ENCODE measurements at places on chromosomes 1 and 21.

DNA sequence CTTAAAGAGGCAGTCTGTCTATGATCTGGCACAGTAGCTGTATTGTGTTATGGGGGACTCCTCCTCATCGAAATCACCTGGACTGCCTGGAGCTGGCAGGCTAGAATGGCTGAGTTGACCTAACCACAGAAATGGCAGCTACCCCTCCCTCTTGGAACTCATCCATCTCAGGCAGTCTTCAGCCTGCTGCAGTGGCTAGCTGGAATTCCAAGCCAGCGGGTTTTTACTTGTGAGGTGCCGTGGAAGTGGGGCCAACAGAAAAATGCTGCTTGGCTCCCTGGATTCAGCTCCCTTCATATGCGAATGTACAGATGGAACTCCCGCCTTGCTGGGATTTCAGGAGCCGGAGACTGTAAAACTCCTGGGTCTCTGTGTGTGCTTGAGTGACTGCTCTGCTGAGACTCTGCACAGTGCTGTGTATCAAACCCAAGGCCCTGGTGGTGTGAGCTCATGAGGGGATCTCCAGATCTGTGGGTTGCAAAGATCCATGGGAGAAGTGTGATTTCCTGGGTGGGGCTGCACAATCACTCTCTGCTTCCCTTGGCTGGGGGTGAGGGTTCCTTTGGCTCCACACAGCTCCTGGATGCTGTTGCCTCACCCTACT is 316.9 kb downstream of the CTH start:
- DNase-seq = no peak

DNA sequence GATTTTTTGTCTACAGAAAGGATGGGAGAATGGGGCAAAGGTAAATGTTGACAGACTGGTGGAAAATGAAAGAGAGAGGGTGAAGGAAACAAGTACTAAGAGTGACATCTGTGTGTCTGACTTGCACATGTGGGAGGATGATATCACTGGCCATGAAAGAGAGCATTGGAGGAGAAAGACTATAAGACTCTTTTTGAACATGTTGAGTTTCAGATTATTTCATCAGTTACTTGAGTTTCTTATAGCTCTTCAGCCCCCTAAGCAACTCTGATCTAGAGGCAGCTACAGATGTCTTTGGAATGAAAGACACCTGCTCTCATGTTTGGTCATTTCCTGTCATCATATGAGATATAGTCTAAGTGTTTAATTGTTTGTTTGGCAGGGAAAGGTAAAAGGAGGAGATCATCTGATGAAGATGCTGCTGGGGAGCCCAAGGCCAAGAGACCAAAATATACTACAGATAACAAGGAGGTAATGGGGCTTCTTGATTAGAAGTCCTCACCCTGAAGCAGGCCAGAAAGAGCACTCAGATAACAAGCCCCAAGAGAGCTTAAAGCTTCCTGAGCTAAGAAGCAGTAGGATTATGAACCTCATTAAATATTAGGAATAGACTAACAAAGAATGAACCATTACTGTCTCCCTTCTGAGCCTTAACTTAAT is 4.5 kb downstream of the POLR3C start:
- DNase-seq = no peak

- peak; percentile 17 for DNase-seq
Measured at GRCh38 chr1:67323087-67323486, 15.4 kb downstream of the IL12RB2 start.

- peak; percentile 45 for DNase-seq
Measured at GRCh38 chr1:9651565-9652378, at the start of gene PIK3CD. PIK3CD (plus strand) TSS chr1:9651731; CDS start chr1:9710456, 58,725 bp downstream.

GRCh38 chr21:36338975-36339374 is 19.0 kb downstream of the MORC3 start:
- no peak for DNase-seq

GRCh38 chr1:185228979-185229378 is 72.0 kb downstream of the SWT1 start:
- DNase-seq = no peak

DNA sequence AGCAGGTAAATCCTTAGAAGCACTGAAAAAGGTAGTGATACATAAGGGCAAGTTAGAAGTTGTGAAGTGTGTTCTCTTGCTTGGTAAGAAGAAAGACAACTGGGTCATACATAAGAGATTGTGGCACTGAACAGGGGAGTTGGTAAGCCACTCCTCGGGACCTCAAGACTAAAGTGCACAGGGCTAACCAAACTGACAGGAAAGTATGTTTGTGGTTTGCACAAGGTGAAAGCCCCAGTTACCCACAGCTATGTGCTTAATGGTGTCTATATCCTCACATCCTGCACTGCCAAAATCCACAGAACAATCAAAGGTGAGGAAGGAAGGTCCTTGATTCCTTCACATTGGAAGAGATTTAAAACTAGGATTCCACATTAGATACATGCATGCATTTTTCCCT is 276.5 kb downstream of the DNM3 start:
- DNase-seq = peak; percentile 11

GRCh38 chr1:25134801-25135461 is 97.4 kb downstream of the SYF2 start:
- no peak for DNase-seq

DNA sequence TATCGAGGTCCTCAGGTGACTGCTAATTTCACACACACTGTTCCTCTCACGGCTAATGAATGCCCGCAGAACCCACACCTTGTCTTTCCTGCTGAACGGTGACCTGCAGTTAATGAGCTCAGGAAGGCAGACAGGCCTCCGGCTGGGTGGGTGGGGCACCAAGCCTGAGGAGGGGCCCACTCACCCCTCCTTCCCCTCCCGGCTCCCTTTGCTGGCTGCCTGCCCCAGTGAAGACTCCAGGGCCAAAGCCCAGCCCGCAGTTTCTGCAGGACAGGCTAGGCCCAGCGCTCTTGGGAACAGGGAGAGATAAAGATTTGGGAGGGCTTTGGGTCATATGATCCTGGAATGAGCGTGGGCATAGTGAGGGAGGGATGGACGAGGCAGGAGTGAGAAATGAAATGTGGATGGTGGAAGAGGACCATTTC is 26.4 kb downstream of the FOXO6 start:
- DNase-seq = no peak

DNA sequence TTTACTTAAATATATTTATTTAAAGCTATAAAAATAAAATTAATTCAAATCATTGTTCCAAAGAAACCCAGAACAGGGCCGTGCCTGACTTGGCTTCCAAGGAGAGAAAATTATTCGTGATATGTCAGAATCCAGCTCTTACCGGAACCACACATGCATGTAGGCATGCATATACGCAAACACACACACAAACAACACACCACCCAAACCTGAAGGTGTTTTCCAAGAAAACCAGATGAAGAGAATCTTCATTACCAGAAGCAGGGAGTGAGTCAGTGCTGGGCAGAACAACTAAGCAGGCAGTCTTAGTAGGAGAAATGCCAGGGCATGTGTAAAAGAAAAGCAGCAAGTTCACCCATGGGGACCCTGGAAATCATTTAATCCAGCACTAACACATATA is 432.0 kb upstream of the BEND5 start:
- DNase-seq = no peak

DNA sequence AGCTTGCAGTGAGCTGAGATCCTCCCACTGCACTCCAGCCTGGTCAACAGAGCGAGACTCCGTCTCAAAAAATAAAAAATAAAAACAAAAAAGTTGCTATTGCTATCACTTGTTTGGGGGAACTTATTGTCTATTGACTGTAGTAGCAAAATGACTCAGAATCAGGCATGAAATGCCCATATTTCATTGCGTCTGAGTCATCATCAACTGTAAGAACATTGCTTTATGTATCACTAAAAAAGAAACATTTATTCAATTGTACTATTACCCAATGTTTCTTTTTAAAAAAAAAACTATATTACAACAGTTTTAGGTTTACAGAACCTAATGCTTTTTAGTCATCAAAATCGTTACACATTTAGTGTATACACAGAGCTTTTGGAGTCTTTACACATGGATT is 91.0 kb upstream of the FMN2 start:
- DNase-seq = no peak

DNA sequence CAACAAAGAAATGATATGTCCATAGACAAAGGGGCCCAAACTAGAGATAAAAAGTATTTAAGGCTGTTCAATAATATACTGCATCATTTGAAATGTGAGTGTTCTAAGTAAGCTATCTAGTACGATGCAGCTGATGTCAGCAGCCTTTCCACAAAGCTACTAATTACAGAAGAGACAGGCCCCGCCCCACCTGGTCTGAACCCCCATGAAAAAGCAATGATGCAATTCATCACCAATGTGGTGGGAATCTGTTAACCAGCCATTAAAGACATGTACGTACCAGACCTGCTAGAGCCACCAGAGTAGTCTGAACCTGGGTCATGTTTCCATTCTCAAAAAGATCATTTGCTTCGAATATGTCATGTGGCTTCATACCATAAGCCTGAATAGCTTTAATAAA is 25.1 kb downstream of the CNN3 start:
- no peak for DNase-seq

DNA sequence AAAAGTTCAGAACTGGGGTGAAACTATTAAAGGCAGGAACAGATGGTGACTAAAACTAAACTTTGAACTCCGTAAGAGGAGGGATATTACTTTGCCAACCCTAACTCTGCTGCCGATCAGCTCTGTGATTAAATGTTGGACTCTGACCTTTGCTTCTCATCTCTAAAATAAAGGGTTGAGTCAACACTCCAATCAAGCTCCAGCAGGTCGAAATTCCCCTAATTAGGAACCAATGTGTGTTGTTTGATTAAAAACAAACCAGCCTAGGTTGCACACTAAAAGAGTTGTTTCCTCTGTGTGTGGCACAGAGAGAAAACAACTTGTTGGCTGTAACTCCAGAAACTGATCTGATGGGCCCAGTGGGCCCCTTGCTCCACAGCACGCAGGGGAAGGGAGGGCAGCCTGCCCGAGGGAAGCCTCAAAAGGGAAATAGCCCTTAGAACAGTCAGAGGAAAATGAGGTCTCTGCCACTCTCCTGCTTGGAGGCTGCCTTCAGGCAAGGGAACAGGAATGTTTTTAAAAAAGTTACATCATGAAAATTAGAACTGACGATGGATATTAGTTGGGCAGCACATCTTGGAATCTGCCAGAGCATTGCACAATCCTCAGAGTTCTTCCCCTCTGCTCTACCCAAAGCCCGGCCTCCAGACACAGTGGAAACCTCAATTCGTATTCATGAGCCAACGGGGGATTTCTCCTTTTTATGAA is 69.3 kb downstream of the KCTD3 start:
- DNase-seq = no peak

Measured in activated gamma-delta T cell treated with Interleukin-2 at 50 U/mL for 16 hours (primary cell).